ENCODE measurements at places on chromosomes 1 and 21.

DNA sequence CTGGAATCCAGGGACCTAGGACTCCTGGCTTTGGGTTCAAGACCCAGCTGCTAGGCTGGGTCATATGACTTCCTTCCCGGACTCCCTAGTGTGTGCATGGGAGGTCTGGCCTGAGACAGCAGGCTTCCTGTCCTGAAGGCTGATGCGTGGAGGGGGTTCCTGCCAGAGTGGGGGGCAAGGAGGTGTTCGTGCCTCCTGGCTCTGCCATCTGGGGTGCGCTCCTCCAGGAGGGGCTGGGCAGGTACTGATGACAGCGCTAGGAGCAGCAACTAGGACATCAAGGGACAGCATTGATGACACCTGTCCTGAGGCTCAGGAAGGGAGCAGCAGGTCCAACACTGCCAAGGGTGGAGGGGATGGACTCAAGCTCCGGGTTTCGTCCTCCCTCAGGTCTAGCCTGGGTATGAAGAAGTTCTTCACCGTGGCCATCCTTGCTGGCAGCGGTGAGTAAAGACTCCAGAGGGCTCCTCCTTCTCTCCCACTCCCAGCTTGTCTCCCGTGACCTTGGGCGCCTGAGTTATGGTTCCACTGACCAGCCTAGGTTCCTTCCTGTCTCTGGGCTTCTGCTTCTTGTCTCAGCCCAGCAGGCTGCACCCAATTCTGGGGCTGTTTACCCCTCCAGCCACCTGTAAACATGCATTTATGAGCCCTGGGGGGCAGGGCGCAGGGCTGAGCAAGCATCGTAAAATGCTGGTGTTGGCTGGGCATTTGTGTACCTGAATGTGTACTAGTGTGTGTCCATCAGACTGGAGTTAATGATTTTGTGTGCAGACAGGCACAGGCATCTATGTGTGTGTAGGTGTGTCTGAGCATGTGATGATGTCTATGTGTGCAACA is 871 bp downstream of the PLA2G2F start:
- DNase-seq = no peak

DNA sequence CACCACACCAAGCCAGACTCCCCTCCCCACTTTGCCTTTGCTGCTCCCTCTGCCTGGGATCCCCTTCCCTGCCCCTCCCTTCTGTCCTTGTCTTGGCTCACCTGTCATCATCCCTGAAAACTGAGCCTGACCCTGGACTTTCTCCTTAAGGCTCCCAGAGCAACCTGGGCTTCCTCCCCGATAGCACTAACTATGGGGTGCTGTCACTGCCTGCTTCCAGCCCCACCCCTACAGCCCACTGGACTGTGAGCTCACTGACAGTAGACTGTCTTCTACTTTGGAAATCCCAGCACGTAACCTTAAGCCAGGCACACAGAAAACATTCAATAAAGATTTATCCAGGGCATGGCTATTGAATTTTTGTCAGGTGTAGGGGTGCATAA is 9.5 kb upstream of the CSF1 start:
- no peak for DNase-seq

DNA sequence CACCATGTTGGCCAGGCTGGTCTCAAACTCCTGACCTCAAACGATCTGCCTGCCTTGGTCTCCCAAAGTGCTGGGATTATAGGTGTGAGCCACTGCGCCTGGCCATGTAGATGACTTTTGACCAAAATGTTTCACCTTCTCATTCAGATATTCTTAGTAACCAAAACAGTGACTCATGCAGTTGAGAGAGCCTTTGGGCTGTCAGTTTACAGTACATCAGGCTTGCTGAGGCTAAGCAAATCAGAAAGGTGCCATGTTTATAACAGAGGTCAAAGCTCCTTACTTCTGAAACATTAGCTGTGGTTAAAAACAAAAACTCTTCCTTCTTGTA is 21.0 kb downstream of the CNIH4 start:
- DNase-seq = no peak

DNA sequence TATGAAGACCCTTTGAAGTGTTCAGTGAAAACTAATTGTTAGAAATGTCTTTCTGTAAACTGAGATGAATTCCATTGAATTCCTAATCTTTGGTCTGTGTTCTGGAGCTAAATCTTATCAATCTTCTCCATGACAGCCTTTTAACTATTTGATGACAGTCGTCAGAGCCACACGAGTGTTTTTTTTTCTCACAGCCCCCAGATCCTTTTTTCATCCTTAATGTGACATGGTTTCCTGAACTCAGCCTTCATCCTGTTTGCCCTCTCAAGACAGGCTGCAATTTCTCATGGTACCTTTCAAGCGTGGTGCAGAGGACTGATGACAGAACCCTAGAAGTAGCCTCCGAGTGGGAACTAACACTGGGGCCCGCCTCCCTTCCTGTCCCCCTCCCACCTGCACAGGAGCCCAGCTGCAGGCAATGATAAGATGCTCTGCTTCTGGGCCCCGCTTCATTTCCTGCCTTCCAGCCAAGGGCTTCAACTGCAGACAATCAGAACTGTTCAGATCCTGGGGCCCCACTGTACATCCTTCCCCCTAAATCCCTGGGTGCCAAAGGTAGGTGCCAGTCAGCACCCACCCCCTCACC is 114.6 kb upstream of the VAV3 start:
- DNase-seq = no peak

- DNase-seq = no peak
Observed at GRCh38 chr1:42282024-42282579, 52.9 kb downstream of the FOXJ3 start.

GRCh38 chr1:245763873-245764331 is 609.1 kb downstream of the KIF26B start:
- no peak for DNase-seq

DNA sequence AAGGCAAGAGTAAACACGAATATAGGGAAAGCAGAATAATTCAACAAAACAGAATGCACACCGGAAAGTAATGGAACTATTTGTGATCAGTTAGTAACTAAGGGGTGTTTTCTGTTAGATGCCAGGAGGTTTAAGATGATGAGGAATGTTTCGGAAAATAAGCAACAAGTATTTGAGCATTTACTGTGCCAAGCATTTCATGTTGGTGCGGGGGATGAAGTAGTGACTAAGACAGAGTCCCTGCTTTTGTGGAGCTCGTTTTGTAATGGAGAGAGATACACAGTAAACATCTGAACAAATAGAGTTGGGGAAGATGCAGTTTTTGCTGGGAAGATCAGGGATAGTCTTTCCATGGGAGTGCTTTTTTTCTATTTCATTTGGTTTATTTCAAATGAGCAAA is 78.7 kb downstream of the DYRK1A start:
- DNase-seq = no peak

- DNase-seq = peak; percentile 68
Observed at GRCh38 chr1:10960411-10961299, 51.8 kb upstream of the TARDBP start.

DNA sequence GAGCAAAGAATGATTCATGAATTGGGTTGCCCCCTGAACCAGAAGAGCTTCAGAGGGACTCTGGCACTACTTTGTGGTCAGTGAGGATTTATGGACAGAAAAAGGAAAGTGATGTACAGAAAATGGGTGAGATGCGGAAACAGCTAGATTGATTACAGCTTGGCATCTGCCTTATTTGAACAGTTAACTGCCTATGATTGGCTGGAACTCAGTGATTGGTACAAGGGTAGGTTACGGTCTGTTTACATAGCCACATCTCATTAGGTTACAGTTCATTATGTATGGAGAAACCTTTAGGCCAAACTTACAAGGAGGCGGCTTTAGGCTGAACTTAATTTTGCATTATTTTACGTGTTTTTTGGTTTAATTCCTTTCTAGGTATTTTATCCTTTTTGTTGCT is 29.0 kb upstream of the RHOU start:
- no peak for DNase-seq

- DNase-seq = no peak
Observed at GRCh38 chr1:24864370-24864777, 65.7 kb downstream of the RUNX3 start.

GRCh38 chr1:55623311-55623710 is 408.1 kb upstream of the USP24 start:
- no peak for DNase-seq

DNA sequence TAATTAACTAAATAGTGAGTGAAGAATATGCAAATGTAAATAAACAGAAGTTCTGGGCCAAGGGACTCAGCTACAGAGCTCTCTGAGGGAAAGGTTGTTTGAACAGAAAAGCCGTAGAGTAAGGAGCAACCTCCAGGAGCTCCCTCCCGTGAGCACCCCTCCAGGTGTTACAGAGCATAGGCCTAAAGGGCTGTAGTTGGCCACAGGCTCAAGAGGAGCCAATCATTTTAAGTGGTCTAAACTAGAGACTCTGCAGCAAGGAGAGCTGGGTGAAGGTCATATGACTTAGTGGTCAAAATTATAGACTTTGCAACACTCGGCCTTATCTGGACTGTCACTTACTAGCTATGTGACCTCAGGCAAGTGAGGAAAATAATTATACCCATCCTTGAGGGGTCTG is 19.1 kb upstream of the RXRG start:
- no peak for DNase-seq

- DNase-seq = peak; percentile 36
Observed at GRCh38 chr1:27045973-27046558, 33.4 kb upstream of the TENT5B start.

DNA sequence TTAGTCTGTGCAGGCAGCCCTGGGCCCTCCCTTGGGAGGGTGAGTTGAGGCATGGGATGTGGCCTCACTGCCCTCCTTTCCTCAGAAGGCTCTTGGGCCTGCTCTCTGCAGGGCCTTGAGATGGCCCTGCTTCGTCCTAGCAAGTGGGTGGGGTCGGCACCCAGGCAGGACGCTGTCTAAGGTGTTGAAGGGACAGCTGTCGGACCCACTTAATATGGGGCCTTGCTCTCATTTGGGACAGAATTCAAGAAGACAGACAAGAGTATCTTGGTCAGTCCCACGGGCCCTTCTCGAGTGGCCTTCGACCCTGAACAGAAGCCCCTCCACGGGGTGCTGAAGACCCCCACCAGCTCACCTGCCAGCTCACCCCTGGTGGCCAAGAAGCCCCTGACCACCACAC is 26.0 kb upstream of the PDXK start:
- no peak for DNase-seq

- DNase-seq = no peak
Observed at GRCh38 chr1:244968471-244968871, 104.1 kb upstream of the HNRNPU start.

DNA sequence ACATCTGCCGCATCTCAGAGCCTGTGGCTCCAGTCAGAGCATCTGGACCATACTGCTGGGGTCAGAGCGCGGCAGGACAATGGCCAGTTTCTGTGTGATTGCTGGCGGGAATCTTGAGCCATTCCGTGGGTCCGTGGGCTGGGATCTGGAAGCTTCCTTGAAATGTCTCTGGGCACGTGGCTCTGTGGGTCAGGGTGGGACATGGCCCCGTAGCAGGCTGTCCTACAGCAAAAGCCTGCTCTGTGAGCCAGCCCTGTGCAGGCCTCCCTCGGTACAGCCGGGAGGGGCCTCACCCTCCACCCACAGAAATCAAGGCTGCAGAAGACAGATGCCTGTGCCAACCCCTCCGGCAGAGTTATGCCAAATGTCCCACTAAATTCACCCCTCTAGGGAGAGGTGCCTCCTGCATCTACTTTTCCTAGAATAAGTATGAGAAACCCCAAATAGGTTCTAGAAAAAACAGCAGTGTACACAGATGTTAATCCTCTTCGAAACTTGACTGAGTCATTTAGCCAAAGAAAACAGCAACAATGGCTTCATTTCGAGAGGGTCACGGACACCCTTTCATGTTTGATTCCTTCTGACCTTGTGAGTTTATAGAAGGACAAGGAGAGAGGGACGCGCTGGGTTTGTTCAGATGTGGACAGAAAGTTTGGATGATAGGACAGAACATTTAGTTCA is 27.8 kb downstream of the COL18A1 start:
- DNase-seq = peak; percentile 14

DNA sequence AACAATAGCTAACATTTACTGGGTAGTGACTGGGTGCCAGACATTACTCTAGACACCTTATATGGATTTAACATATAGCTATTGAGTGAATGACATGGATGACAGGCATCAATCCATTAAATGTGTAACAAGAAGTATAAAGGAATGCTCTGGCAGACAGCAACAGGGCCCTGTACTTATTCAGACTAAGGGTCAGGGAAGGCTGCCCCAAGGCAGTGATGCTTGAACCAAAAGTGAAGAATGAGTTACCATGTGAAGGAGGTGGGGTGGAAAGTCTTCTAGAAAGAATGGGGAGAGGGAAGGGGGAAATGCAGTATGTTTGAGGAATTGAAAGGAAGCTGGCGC is 8.3 kb upstream of the PTPRF start:
- no peak for DNase-seq

DNA sequence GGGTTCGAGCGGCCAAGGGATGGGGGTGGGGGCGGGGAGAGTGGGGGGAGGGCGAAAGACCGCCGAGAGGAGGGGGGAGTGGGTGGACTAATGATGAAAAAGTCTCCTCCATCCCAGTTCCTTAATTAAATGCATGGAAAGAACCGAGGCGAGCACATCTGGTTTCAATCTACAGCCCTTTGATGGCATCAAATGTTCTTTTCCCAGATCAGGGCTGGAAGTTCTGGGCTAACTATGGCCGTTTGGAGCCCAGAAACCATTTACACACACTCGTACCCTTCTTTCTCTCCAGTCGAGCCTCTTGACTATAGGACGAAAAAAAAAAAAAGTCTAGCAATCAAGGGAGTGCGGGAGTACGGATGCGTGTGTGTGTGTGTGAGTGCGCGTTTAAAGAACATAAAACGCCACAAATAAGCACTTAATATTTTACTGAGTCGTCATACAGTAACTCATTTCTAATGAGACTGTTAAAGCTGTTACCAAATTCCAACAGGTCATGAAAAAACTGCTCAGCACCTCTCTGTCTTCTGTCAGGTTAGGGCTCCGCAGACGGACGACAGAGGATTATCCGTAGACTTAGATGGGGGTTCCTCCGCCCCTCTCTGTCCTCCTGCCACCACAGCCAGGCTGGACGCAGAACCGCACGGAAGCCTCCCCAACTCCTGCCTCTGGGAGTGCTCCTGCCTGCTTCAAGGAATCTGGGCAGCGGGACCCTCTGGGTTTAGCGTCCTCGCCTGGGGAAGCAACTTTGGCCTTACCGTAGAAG is 2.1 kb upstream of the PRRX1 start:
- peak; percentile 21 for DNase-seq

DNA sequence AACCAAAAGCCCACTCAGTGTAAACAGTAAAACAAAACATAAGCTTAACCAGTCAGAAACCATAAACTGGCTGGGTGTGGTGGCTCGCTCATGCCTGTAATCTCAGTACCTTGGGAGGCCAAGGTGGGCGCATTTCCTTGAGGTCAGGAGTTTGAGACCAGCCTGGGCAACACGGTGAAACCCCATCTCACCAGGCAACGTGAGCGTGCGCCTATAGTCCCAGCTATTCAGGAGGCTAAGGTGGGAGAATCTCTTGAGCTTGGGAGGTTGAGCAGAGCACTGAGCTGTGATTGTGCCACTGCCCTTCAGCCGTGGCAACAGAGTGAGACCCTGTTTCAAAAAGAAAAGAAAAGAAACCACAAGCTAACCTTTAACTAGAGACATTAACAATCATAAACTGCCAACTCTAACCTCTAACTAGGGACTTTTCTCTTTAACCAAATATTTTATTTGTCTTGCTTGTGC is 13.1 kb upstream of the PRRC2C start:
- DNase-seq = no peak

GRCh38 chr1:18429654-18430053 is 51.1 kb upstream of the KLHDC7A start:
- DNase-seq = no peak

GRCh38 chr1:228155596-228156514 is 6.1 kb downstream of the GJC2 start:
- no peak for DNase-seq

GRCh38 chr21:41460578-41461527 is 34.8 kb downstream of the MX1 start:
- peak; percentile 59 for DNase-seq

Measured in pons (tissue), 1 donor.